ENCODE measurements at places on chromosomes 4 and X. TPM values are rescaled to one million over a fixed set of nuclear protein-coding genes. Genes with fewer than 3 reads are reported as not detected.

Gene EVC2
- 8.8 TPM for total RNA-seq

DNA sequence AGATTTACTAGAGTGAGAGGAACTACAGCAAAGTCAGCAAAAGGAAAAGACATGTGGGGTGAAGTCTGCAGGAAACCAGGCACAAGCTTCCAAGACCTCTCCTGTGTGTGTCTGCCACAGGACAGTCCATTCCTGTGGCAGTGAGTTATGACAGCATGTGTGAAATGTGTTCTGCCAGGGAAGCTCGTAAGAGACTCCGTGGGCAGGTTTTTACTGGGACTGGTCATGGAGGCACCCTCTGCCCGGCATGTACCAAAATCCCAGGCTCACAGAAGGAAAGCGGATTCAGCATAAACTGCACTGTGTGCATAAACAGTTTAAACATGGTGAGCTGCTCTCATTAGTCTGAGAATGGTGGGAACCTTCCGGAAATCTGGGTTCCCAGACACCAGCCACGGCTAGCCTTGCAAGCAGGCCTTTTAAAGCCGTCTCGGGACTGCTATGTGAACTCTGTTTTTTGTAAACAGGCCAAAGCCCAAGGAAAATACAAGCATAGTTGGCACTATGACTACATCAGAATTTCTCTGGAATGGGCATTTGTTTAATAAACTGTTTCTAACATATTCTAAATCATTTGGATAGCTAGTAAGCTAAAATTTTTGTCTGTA lies 288.5 kb downstream of the TENM3 start:
- H3K4me1 ChIP-seq = peaks cover 5% of the 10 kb centered on the region
- no peaks in the 10 kb centered on the region for H3K27me3 ChIP-seq

- no peaks in the 10 kb centered on the region for H3K36me3 ChIP-seq
- no peak overlapping the region for H3K27ac ChIP-seq
- H3K4me3 ChIP-seq = no peak overlapping the region
- DNase-seq = no peak
These were observed 18.3 kb upstream of the HTRA3 start for GRCh38 chr4:8251110-8251883.

Gene TRPC5OS
- not detected for total RNA-seq

Data from endothelial cell of umbilical vein (primary cell).